ENCODE measurements at places on chromosomes 7 and 10.

DNA sequence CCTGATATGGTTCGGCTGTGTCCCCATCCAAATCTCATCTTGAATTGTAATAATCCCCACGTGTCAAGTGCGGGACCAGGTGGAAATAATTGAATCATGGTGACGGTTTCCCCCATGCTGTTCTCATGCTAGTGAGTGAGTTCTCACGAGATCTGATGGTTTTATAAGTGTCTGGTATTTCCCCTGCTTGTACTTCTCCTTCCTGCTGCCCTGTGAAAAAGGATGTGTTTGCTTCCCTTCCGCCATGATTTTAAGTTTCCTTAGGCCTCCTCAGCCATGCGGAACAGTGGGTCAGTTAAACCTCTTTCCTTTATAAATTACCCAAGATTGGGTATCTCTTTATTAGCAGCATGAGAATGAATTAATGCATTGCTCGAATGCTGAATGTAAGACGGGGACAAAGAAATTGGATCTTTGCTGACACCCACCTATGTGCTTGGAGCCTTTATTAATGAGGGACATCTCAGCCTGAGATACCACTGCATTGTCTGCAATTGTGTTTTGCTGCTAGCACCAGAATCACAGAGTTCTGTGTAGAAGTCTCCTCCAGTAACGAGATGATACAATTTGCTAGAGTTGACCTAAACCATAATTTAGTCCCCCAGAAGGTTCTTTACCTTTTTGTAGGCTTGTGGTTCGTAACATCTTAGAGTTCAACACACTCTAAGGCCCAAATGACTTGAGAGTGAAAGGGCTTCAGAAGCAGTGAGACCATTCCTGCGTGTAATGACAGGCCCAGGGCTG lies 28.6 kb downstream of the SLC35B4 start:
- DNase-seq = no peak

DNA sequence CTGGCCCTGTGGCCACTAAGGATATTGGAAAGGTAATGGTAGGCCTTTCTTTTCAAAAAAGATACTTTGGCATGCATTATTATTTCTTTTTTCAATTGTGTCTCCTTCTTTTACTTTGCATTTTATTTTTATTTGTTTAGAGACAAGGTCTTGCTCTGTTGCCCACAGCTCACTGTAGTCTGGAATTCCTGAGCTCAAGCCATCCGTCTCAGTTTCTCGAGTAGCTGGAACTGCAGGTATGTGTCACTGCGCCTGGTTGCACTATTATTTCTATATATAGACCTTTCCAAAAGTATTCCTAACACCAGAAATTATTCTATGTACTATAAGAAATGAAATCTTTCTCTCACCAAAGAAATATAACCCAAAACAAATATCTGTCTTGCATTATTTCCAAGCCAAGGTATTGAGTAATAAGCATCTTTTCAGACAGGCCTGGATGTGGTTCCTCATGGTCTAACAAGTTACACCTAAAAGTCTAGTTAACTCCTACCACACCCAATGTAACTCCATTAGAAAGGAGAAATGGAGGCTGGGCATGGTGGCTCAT lies 500.8 kb upstream of the ANKRD30A start:
- no peak for DNase-seq

- no peak for DNase-seq
These were observed 152.7 kb upstream of the GLI3 start for GRCh38 chr7:42389697-42390096.

DNA sequence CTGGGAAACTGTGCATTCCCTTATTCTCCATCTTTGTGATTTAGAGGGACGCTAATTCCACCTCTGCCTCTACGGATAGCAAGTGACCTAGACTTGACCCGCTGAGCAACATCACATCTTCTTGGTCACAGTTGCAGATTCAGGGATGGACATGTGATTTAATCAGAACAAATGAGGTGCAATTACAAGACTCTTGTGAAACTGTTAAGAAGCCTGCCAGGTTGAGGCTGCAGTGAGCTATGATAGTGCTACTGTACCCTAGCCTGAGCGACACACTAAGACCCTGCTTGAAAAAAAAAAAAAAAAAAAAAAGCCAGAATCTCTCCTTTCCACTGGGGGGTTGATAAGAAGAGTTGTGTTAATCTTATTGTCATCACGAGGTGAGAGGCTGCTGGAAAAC lies 14.4 kb downstream of the MPLKIP start:
- DNase-seq = no peak

- no peak for DNase-seq
These were observed 117.0 kb upstream of the ARID5B start for GRCh38 chr10:61784354-61785133.

DNA sequence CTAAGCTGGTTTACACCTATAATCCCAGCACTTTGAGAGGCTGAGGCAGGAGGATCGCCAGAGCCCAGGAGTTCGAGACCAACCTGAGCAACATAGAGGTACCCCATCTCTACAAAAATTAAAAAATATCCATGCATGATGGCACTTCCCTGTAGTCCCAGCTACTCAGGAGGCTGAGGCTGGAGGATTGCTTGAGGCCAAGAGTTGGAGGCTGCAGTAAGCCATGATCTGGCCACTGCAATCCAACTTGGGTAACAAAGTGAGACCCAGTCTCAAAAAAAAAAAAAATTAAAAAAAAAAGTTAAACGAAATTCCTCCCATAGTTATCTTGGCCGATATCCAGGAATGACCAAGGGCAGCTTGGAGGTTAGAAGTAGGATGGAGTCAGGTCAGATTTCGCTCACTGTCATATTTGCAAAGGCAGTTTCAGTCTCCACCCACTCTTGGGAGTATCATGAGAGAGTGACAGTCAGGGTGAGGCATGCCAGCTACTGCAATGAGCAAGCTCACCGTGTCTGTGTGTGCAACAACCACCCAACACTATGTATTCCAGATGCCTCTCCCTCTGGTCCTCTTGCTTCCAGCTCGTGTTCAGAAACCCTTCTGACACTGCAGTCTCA lies 6.0 kb upstream of the ZDHHC4 start:
- no peak for DNase-seq

- no peak for DNase-seq
These were observed 35.0 kb downstream of the TAF3 start for GRCh38 chr10:7853226-7853842.

DNA sequence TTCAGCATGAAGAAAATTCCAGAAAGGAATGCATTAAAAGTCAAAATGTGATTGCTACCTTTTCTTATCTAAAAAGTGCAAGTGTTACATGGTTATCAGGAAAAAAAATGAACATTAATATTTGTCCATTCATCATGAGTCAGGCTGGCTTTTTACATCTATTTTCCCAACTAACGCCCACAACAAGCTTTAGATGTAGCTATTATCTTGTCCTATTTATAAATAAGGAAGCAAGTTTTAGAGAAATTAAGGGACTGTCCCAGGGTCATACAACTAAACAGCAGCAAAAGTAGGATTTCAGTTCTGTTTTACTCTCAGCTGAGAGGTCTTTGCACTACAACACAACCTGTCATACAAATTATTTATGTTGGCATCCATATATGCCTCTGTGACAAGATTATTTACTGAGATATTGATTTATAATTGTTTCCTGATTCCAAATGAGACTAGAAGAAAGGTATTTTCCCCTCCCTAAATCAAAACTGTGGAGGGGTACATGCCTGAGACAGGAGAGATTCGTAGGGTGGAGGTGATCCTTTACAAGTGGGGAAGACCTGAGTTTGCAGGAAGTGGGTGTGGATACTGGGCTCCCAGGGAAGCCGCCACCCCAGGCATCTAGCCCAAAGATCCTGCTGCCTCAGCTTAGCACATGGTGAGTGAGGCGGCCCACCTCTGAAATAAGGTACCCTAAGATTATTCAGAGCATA lies 57.2 kb upstream of the ARID5B start:
- DNase-seq = no peak

GRCh38 chr7:78479348-78479747 lies 680.8 kb downstream of the PHTF2 start:
- peak; percentile 6 for DNase-seq

- peak; percentile 90 for DNase-seq
These were observed 22.8 kb upstream of the ADAMTS14 start for GRCh38 chr10:70649526-70649925.

DNA sequence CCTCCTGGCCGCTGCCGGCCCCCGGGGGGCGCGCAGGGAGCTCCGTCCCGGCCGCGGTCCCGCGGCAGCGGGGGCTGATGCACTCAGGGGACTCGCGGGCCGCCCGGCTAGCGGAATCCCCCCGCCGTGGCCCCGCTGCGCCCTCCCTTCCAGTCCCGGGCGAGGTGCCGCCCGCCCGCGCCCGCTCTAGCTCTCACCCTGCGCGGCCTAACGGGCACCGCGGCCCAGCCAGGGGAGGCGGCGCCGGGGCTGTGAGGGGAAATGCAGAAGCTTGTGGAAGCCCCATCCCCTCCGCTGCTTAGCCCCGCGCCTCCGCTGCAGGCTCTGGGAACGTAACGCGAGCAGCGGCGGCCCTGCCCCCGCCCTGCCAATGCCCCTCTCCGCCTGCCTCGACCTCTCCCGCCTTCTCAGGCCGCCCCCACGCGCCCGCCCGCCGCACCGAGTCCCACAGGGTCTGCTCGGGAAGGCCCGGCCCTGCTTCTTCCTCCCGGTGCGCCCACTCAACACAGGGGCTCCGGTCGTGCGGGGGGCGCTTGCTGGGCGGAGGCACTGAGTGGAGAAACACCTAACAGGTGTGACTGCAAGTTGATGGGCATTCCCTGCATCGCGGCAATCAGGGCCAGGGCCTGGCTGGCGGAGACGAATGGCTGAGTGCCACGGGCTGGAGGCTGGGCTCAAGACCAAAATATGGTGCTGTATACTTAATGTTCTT lies 384 bp upstream of the TMEM229A start:
- no peak for DNase-seq

GRCh38 chr7:48245751-48246472 lies 74.7 kb downstream of the ABCA13 start:
- DNase-seq = no peak

- DNase-seq = no peak
These were observed 212.1 kb downstream of the MLLT10 start for GRCh38 chr10:21746118-21746517.

GRCh38 chr7:101250324-101250723 lies 5.4 kb upstream of the FIS1 start:
- no peak for DNase-seq

GRCh38 chr10:26859241-26860101 lies 1.3 kb downstream of the ABI1 start:
- peak; percentile 7 for DNase-seq

DNA sequence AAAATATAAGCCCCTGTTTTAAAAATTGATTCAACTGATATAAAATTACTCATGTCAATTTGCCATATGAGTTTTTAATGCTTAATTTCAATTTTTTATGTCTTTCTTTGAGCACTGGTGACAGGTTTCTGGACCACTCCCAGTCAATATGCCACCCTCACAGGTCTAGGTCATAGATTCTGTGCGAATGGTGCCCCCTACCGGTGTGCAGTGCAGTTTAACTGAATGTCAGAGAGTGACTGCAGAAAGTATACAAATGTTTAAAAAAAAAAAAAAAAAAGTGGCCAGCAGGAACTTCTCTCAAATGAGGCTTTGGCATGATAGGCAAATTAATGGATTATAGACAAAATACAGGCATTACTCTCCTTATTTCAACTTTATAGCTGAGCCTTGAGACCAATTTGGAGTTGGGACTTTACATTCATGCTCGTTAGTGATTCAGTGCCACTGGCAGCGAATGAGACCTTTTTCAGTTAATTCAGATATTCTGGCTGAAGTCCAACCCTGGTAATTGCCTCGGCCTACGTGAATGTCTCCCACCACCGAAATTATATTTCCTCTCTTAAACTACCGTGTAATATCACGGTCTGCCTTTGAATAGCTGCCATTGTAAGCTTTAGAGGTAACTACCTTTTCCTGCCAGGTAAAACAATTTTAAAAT lies 427.6 kb downstream of the PHTF2 start:
- DNase-seq = peak; percentile 68

- DNase-seq = no peak
These were observed 819.6 kb upstream of the SORCS1 start for GRCh38 chr10:107984149-107984548.

DNA sequence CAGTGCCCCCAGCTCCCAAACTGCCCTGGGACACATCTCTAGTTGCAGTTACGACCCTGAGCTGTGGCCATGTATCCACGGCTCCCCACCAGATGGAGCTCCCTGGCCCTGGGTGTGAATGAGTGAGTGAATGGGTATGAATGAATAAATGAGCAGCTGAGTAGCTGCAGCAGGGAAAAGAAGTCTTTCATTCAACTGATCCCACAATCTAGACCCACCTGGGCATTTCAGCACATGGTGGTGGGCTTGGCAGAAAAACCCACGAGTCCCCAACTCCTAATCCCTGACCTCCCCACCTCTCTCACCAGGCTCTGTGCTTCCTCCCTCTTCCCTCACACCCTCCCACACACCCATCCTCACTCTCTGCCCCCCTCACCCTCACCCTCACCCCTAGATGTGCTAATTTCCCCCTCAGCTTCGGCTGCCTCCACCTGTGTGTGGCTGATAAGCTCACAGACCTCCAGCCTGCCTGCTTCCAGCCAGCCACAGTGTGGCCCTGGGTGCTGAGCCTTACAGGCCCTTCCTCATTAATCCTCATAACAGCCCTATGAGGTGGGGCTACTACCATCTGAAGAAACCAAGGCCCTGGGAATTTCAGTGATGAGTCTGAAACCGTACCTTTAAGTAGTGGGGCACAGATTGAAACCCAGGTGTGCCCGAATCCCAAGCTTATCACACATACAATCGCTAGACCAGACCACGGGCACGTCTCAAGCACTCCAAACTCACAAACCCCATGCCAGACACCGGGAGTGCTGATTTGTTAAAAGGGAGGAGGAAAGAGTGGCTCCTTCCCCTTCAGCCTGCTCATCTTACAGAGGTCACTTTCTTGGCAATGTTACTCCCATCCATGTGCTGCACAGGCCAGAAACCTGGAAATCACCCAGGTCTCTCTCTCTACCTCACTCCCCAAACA lies 2.2 kb upstream of the ATP6V1F start:
- peak; percentile 84 for DNase-seq

DNA sequence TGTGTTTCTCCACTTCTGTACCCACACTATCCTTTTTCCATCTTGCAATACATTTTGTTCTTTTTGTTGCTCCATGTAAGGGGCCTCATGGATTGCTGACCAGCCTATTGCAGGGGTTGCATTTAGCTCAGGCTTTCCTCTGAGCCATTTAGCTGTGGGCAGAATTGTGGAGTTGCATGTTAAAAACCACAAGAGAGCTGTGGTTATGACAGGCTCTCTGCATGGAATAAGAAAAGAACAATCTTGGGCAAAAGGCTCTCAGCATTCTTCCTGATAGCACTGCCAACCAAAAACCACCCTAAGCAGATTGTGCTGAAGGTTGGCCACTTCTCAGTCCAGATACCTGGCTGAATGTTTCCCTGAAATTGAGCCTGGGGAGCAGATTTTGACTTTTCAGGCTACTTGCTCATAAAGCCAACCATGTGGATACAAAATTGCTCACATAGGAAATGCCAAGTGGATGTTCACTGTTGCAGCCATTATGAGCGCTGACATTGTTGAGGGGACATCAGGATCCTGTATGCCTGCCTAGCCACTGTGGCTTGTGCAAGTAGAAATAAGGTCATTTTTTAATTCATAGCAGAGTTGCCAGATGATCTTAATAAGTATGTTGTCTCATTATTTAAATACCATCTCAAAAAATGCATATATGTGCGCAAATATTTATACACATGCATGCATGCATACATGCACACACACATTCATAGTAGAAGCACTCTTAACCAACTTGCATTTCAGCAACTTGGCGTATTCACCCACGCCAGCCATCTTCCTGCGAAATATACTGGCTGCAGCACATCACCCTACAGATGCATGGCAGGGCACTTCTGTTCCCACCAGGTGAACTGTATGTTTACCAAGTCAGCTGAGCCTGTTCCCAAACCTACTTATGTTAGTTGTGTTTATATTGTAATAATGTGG lies 695.4 kb downstream of the LRMDA start:
- DNase-seq = no peak

Data from foreskin fibroblast (primary cell).